RCC 7860 (cell line): ENCODE measurements at places on chromosomes 6 and 20.

DNA sequence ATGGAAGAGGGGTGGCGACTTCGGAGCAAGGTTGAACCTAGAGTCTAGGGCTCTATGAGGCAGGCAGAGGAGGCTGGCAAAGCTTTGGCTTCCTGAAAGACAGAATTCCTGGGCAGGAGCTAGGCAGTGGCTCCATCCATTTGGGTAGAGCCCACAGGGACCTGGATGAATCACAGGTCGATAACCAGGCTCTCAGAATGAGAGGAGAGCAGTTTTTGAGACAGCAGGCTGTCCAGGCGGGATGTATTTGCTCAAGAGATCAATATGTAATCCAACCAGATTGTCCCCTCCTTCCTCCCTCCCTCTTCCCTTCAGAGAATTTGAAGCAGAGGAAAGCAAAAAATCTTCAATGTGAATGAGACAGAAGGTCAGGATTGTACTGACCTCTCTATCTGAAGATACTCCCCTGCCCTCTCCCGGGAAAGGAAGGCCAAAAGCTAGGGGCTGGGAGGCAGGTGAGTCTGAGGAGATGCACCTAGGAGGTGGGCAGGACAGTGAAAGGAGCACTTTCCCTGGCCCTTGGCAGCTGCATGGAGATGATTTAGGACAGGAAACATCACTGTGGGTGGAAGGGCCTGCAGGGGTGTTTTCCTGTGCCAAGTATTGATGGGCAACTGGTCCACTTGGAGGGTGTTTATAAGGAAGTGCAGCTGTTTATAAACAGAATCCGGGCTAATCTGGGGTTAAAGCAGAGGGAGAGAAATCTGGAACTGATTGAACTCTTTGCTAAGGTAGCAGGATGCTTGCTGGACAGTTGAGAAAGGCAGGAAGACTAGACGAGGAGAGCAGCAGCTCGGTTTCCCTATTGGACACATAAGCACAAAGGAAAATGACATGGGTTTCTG, 212.4 kb upstream of the LRFN2 start:
- no peak for DNase-seq

DNA sequence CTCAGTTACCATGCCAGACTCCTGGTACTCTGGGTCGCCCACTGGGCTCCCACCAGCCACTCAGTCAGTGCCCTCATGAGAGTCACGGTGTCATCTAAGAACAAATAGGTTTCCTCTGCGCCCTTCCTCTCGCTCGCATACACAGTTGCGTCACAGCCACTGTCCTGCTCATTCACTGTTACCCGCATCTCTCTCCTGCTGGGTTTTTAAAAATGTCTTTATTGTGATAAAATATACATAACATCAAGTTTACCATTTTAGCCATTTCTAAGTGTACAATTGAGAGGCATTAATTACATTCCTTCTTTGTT, 4.0 kb downstream of the TEAD3 start:
- no peak for DNase-seq

- DNase-seq = no peak
These were observed 81.3 kb upstream of the CCDC28A start for GRCh38 chr6:138692058-138692977.

GRCh38 chr20:10793766-10794165, 120.0 kb upstream of the JAG1 start:
- no peak for DNase-seq

DNA sequence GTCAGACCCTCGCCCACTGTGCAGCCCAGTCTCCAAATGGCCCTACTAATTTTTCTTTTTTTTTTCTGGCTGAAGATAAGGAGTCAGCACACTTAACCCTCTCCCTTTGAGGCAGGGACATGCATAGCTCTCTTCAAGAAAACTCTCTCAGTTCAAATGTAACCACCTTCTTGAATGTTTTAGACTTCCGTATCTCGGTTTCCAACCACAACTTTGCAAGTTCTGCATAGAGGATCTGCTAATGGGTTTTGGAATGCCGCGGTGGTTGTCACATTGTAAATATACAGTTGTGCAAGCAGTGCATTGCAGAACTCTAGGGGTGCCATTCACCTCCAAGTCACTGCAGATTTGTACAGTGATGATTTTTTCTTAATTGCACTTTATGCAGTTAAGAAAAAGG, 59.4 kb upstream of the SLC35B3 start:
- DNase-seq = no peak

DNA sequence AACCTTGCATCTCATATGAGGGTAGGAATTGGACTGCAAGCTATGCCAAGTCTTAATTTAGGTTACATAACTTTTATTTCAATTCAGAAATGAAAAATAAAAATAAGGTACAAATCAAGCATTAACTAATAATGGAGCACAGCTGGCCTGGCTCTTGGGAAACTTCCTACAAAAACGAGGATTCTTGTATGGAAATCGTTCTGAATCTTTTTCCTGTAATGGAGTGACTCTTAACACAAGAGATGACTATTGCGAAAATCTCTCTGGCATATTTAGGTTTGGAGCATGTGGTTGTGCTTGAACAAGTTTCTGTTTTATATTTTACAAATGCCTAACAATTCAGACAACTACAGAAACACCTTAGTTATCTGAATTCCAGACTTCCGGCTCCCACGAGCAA, 34.0 kb upstream of the PI16 start:
- DNase-seq = no peak

DNA sequence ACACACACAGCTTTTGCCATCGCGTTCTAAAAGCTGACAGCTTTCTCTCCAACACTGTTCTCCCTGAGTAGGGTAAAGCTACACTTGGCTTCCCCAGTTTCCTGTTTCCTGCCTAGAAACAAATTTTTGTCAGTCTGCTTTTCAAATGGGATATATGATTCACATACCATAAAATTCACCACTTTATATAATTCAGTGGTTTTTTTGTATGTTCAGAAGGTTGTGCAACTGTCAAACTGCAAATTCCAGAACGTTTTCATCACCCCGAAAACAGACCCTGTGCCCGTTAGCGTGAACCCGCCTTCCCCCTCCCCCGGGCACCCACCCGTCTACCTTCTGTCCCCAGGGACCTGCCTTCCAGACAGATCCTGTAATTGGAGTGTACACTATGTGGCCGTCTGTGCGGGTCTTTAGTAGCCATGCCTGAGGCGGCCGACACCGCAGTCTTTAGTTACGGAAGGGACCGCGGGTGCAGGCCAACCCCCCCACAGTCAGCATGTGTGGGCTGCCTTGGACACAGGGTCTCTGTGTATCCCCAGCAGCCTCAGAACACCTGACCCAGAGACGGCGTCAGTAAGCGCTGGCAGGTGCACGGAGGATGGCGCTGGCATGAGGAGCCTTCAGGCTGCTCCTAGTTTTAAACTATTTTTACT, 16.6 kb downstream of the HRH3 start:
- no peak for DNase-seq

GRCh38 chr6:22147921-22148776, 148.7 kb downstream of the PRL start:
- no peak for DNase-seq

DNA sequence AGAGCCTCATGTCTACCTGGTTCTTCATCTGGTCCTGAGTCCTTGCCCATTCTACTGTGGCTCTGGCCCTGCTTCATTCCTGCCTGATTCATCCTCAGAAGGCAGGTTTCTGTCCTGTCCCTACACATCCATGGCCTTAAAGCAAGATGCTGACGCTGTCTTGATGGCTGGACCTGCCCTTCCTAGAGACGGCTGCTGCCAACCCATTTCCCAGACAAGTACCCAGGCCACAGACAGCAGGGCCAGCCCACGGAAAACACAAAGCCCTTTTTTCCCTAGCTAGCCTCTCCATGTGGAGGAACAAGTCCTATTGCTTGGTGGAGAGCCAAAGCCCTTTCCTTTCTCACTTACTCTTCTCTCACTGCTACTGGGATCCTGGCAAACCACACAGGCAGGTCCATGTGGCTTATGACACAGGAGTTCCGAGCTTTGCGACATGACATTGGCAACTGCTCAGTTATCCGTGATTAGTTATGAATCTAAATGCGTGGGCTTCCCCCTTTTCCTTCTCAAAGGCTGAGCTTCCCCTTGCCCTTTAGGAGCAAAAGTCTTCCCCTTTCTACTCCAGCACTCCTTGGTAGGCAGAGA, 72.9 kb downstream of the SLC22A3 start:
- DNase-seq = no peak
